Stimulated activated CD4-positive, alpha-beta T cell treated with anti-CD3 and anti-CD28 coated beads, TNF-alpha, amount 100 ng/mL, for 48 hours (primary cell): ENCODE measurements at places on chromosomes 1 and 21.

DNA sequence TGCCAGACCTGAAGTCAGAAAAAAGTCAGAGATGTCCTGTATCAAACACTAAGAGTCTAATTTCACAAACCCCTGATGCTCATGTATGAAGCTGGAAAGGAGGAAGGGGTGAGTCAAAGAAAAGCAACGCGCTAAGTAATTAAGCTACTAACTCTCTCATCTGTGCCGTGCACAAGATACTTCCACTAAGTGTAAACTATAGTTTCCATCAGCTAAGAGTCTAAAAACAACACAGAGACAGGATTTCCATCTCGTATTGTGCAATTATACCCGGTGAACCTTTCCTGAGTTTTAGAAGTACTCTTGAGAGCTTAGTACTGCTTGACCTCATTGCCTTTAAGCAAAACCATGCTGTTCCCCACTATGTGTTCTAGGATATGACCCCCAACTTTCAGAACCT is 19.0 kb downstream of the DNALI1 start:
- DNase-seq: no peak

GRCh38 chr21:25420831-25421230 is 186.4 kb downstream of the MRPL39 start:
- no peak for DNase-seq

- DNase-seq: no peak
Observed at GRCh38 chr1:101371259-101371658, 134.4 kb downstream of the S1PR1 start.

DNA sequence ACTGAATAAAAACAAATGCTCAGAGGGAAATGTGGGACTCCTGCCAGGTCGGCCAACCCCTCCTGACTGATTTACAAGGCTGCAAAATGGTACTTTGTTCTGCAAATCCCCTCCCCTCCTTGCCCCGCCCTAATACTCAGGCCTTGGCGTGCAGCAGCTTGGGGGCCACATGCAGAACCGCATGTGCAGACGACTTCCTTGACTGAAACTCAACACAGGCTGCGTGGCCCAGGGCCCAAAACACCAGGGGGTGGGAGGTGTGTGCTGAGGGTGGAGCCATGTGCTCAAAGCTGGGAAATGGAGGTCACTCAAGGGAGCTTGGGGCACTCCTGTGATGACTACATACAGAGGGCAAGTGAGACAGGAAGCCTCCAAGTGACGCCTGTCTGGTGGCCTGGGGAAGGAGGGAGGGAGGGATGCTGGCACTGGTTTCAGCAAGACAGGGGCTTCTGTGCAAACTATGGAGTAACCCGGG is 87.2 kb downstream of the MRPL37 start:
- DNase-seq: peak; percentile 20

DNA sequence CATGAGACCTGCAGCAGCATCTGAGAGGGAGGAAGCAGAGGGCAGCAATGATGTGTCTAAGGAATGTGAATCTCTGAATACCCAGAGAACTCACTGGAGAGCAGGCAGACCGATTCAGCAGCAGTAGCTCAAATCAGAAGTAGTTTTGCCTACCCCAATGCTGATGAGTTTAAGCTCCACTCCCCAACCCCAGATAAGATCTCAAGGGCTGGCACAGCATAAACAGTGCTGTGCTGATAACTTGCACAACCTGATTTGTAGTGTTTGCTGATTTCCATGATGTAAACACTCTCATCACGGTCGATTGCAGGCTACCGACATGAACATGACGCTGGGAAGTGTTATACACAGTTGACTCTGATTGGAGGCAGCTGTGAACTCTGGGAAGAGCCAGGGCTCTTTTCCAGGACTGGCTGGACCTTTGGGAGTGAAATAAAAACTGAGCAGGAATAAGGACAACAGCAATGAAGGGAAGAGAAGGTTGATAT is 11.2 kb upstream of the HMGCS2 start:
- no peak for DNase-seq

GRCh38 chr1:198747127-198747526 is 108.3 kb downstream of the PTPRC start:
- DNase-seq: no peak

DNA sequence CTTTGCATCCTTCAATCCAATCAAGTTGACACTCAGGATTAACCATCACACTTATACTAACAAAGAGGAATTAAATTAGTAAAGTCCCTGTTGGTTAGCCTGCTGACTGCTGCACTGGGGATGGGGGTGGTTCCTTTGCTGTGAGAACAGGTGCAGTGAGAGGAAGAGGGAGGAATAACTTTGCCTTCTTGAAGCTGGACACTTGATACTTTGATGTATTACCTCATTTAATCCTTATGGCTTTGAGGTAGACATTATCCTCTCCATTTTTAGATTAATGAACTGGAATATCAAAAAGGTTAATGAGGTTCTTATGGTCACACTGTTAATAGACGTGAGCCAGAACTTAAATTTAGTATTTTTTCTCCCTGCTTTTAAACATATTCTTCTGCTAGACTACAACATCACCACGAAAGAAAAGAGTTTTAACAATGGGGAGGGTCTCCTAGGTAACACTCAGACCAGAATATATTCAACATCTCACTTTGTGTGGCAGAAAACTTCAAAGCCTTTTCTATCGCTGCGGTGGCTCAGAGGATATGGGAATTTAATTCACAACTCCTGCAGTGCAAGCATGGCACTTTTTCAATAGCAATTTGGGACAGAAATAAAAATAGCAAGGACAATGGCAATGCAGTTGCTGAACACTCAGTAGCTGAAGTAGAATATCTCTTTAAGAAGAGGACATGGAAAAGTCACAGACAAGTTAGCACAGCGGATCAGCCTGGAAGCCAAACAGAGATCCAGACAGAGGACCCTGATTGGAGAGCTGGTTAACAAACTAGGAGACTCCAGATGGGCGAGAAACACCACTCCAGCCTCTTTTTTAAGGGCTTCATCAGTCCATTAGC is 68.8 kb upstream of the DNAH14 start:
- DNase-seq: no peak

DNA sequence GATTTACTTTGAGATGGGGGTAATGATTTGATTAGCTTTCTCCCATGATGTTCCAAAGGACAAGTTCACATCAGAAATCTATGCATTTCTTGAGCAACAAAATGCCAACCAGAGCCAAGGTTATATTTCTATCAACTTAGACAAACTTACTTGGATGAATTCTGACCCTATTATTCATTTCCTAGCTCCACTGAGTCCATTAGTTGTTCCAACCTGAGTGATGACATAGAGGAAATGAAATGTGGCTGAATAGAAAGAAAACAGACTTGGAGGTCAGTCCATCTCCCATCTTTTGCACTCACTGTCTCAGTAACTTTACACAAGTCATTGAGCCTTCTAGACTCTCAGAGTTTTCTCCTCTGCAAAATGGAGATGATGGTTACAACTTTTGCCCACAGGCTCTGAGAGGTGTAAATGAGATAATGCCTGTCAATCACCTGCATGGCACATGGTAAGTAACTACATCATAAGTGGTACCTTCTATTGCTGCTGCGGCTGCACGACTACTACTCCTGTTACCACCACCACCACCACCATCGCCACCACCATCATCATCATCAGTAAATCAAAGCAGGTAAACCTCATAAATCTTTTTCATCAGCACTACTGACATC is 98.2 kb downstream of the PTPN14 start:
- no peak for DNase-seq
